Kidney glomerular epithelial cell (primary cell): ENCODE measurements at places on chromosomes 4 and X.

- no peak for DNase-seq
These were observed 29.6 kb upstream of the KCNE5 start for GRCh38 chrX:109654516-109655109.

DNA sequence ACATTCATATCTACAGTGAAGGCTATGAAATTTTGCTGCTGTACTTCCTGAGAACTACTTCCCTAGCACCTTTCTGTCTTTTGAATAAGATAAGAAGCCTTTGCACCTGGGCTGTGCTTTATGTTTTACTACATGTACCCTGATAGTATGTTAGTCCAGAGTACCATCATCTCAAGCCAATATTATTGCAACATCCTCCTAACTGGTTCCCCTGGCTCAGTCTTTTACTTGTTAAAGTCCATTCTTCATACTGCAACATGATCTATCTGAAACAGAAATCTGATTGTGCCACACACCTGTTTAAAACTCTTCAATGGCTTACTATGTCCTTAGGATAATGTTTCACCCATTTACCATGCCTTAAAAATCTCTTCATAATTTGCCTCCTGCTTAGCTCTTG lies 102.3 kb downstream of the AGTR2 start:
- no peak for DNase-seq

DNA sequence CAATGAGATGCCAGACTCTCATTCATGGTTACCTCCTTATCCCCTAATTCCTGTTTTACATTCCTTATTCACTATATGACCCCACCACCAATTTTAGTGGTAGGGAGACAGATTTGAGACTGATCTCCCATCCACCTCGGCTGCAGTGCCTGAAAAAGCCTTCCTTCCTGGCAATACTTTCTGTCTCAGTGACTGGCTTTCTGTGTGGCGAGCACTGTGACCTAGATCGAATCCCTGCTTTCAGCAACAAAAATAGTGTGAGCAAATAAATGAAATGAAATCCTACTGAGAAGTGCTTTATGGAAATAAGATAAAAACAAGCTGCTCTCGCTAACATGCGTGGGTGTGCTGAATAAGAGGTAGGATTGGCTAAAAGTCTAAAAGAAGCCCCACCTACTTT lies 165.3 kb downstream of the GPM6A start:
- no peak for DNase-seq

GRCh38 chrX:123475068-123475724 lies 257.7 kb downstream of the THOC2 start:
- DNase-seq = no peak
